ENCODE measurements at places on chromosomes 12 and 14.

DNA sequence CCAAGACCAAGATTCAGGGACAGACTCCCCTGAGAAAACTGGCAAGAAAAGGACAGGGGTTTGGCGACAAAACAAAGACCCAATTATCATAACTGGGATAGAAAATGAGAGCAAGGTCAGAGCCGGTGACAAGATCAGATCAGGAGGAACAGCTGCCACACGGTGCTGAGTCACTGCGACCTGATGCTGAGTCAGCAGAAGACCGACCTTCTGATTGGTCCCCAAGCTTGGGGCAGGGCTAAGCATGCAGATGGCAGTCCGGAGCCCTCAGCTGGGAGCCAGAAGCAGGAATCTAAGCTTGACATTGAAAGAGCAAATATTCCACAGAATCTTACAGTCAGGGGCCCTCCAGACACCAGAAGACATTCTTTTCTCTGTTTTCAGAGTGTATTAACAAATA is 19.1 kb upstream of the ARMH4 start:
- peak; percentile 67 for DNase-seq

DNA sequence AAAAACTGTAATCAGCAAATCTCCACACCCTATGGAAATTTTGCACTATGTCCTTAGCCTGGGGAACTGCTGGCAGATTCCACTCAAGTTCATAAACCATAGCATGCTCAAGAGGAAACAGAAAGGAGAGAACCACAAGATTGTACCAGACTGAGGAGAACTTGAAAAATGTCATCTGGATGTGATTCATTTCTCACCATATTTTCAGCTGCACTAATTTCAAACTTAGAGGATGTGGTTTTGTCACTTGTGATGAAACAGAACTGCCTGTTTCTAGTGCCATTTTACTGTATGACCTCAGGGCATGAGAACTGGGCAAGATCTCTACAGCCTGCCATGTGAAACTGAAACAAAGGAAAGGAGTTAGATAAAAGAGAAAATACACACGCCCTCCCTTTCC is 1493.1 kb upstream of the FLRT2 start:
- DNase-seq = peak; percentile 23

DNA sequence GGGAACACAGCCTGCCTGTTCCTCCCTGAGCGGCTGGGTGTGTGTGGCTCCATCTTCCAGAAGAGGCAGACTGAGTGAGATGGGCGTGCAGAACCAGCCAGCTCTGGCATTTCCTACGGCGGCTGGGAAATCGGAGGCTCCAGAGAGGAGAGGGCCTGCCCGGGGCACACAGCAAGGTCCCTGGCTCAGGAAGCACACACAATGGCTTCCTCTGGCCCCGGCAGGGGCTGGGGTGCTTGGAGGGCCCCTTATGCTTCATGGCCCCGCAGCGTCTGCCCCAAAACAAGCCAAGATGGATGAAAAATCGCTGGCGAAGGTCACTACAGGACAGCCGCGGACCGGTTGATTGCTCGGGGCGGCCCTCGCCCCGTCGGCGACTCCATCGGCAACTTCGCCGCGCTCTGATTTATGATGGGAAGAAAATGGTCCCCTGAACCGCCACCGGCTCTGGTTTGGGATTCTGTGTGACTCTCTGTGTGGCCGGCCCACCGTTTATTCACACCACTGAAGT is 191.5 kb upstream of the C14orf180 start:
- DNase-seq = no peak

GRCh38 chr12:125203145-125203765 is 138.0 kb downstream of the AACS start:
- no peak for DNase-seq

- no peak for DNase-seq
Observed at GRCh38 chr12:50425589-50426258, 25.0 kb downstream of the LARP4 start.

DNA sequence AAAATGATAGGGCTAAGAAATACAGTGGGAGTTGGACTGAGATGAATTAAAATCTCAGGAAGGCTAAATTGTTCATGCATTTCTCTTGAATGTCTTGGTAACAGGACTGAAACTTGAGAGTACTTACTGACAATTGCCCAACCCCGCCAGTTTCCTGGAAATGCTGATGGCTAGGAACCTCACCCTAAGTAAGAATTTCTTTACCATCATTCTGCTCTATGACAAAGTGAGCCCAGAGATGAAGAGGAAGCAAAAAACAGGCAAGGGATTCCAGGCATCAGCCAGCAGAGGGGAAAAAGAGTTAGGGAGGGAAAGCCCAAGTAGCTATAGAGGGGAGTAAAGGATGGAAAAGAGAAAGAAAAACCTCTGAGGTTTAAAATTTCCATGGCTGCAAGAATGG is 397.7 kb downstream of the MDGA2 start:
- DNase-seq = no peak

GRCh38 chr12:66599816-66600215 is 79.1 kb downstream of the GRIP1 start:
- DNase-seq = no peak

- DNase-seq = no peak
Observed at GRCh38 chr12:93107514-93108312, 178.6 kb upstream of the EEA1 start.

DNA sequence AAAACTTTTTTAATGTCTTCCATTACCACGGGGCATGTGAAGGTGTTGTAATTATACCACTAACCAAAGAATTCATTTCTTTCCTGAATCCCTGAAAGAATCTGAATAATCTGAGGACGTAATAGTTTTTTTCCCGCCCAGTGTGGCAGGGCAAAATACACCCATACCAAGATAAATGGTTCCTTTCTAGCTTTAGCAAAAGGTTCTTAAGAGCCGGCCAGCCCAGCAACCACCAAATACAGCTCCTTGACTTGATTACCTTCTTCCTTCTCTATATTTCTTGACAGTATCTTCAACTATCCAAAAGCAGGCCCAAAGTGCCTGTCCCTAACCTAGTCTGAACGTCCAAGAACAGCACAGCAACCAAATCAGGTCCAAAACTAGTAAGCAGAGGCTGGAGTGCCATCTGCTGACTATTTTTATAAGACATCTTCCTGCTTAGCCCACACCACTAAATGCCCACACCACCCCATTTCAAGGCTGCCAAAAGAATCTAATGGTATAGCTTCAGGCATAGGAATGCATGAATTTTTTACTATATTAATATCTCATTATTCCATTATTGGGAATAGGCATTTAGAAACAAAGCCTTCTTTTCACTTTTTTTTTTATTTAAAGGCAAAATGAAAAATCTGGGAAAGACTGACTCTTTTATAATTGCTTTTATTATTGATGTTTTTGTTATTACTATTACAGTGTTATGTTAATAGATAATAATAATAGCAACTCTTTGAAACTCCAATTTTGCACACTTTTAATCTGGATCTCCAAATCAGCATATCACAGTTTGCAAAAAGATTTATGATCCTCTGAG is 524.4 kb downstream of the MED13L start:
- peak; percentile 79 for DNase-seq

- no peak for DNase-seq
Observed at GRCh38 chr14:104509673-104510072, 69.9 kb upstream of the C14orf180 start.

DNA sequence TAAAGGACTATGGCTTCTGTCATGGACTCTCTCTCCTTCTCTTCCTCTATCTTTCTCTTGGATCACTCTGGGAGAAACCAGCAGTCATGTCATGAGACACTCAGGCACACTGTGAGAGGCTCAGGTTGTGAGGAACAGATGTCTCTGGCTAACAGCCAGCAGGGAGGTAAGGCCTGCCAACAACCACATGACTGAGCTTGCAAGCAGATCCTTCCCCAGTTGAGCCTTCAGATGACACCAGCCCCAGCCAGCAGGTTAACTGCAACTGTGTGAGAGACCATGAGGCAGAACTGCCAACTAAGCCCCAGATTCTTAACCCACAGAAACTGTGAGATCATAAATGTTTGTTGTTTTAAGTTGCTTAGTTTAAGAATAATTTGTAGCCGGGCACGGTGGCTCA is 90.6 kb downstream of the VCPKMT start:
- no peak for DNase-seq

- DNase-seq = no peak
Observed at GRCh38 chr12:111686574-111687105, 787 bp downstream of the ACAD10 start.

GRCh38 chr12:132380641-132381040 is 51.3 kb upstream of the GALNT9 start:
- no peak for DNase-seq

- no peak for DNase-seq
Observed at GRCh38 chr14:70894868-70895267, 12.4 kb upstream of the PCNX1 start.
